Fibroblast of skin of right biceps (primary cell): ENCODE measurements at places on chromosomes 12 and 14.

GRCh38 chr14:83342590-83342989 lies 1808.9 kb upstream of the SEL1L start:
- DNase-seq = peak; percentile 24

DNA sequence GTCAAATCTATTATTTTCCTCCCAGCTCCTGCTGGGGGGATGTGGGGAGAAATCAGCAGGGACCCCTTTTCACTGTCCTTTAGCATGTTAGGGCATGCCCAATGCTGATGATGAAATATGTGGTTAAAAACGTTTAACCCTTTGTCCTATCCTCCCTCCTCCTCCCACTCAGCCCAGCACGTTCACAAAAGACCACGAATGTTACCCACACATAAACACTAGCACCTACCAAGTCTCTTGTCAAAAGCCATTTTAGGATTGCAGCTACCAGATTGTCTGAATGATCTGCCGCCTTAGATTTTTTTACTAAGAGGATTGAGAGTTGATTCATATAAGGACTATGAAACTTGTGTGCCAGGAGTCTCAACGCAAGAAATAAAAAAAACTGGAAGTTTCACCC lies 70.4 kb downstream of the TBK1 start:
- DNase-seq = peak; percentile 63

DNA sequence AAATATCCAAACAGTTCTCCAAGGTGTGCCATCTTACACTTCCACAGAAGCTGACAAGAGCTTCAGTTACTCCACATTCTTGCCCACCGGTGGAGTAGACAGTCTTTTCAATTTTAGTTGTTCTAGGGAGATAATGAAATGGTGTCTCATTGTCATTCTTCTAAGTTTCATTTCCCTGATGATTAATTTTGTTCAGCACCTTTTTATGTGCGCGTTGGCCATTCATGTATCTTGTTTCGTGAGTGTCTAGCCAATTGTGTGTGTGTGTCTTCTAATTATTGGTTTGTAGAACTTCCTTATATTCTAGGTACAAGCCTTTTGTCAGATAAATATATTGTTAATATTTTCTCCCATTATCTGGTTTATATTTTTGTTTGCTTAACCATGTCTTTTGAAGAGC lies 63.1 kb downstream of the GLT1D1 start:
- DNase-seq = no peak

DNA sequence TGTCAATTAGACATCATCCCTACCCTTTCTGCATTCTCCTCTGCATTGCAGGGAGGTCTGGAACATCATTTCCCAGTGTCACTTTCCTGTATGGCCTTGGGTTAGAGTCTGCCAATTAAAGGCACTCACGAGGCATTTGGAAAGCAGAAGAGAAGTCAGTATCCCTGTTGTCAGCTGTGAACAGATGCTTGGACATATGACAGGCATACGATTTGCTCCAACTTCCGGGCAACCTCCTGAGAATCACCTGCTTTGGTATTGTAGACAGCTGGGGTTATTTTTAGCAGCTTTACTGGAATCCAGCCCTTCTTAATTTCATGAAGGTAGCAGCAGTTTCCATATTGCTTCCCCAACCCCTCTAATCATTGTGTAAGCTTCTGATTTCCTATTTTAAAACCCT lies 88.7 kb upstream of the DHRS4 start:
- DNase-seq = no peak

GRCh38 chr14:34120185-34120977 lies 169.5 kb upstream of the EGLN3 start:
- no peak for DNase-seq

DNA sequence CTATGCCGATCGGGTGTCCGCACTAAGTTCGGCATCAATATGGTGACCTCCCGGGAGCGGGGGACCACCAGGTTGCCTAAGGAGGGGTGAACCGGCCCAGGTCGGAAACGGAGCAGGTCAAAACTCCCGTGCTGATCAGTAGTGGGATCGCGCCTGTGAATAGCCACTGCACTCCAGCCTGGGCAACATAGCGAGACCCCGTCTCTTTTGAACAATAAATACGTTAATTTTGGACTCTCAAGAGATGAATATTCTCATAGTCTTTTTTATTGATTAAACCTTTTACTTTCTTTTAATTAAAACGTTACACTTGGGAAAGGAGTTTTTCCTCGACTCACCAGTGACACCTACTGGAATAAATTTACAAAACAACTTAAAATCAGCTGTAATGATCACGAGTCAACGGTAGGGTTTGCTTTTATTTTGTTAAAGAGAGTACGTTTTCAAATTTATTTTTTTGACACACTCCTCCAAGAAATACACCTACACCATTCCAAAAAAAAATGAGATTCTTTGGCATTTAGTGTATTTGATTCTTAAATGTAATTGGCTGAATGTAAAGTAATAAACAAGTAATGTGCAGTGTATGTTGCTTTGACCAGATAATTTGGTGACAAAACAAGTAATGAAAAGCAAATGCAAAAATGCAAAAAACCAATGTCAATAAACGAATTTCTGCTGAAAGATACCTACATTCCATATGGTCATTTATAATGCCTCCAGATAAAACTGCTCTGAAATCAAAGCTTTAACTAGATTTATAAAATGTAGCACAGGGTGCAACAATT lies 687 bp upstream of the RPS29 start:
- DNase-seq = peak; percentile 84

GRCh38 chr12:124480469-124481256 lies 86.7 kb downstream of the NCOR2 start:
- no peak for DNase-seq
